ENCODE measurements at places on chromosomes 11 and 22.
A peak's percentile ranks its signal among the peaks of the same experiment; 100 is the strongest.

DNA sequence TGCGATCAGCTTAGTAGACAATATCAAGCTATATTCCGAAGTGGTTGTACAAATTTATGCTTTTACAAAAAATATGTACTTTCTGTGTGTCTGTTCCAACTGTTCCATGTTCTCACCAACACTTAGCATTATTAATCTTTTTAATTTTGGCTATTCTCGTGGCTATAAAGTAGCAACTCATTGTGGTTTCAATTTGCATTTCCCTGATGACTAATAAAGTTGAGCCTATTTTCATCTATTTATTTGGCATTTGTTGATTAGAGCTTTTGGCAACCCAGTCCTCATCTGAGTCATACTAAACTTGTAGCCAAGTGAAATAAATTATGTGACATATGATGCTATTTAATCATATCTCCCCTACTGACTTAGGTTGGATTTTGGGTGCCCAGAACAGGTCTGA, 115.9 kb downstream of the FBXO7 start:
- DNase-seq, result no peak

- DNase-seq, result no peak
Measured at GRCh38 chr11:66894141-66894540, 37.3 kb downstream of the LRFN4 start.

GRCh38 chr11:11444804-11445131, 91.7 kb upstream of the CSNK2A3 start:
- no peak for DNase-seq

GRCh38 chr11:94837317-94837716, 69.2 kb downstream of the AMOTL1 start:
- DNase-seq, result no peak

DNA sequence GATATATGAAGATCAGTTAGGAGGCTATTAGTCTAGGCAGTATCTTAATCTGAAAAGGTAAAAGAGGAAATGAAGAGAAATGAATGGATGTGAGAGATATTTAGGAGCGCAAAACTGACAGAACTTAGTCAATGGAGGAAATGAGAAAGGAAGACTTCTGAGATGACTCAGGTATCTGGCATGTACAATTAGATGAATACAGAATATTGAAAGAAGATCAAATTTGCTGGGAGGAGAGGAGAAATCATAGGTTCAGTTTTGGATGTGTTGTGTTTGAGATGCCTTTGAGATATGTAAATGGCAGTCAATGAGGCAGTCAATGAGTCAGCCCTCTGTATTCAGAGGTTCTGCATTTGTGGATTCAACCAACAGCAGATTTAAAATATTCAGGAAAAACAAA, 42.9 kb upstream of the GAB2 start:
- DNase-seq, result no peak

DNA sequence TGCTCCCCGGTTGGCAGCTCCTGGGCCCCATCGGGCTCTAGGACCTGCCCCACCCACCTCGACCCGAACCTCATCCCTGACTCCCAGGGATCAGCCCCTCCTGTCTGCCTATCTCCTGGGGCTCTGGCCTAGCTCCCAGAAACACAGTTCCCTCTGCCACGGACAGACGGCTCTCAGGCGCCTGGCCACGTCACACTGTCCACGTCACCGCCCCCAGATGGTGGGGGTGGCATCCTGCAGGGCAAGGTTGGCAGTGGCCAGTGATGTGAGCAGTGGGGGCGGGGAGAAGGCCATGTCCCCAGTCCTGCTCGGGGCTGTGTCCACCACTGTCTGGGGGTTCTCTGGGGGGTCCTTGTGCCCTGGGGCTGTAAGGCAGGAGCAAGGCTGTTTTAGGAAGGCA, 29.2 kb downstream of the SYT7 start:
- no peak for DNase-seq

GRCh38 chr11:126331286-126331685, 24.2 kb upstream of the ST3GAL4 start:
- DNase-seq, result no peak

GRCh38 chr11:112247201-112247600, 13.5 kb downstream of the PLET1 start:
- no peak for DNase-seq

GRCh38 chr22:46542011-46542985, 4.9 kb upstream of the CELSR1 start:
- DNase-seq, result peak; percentile 28

DNA sequence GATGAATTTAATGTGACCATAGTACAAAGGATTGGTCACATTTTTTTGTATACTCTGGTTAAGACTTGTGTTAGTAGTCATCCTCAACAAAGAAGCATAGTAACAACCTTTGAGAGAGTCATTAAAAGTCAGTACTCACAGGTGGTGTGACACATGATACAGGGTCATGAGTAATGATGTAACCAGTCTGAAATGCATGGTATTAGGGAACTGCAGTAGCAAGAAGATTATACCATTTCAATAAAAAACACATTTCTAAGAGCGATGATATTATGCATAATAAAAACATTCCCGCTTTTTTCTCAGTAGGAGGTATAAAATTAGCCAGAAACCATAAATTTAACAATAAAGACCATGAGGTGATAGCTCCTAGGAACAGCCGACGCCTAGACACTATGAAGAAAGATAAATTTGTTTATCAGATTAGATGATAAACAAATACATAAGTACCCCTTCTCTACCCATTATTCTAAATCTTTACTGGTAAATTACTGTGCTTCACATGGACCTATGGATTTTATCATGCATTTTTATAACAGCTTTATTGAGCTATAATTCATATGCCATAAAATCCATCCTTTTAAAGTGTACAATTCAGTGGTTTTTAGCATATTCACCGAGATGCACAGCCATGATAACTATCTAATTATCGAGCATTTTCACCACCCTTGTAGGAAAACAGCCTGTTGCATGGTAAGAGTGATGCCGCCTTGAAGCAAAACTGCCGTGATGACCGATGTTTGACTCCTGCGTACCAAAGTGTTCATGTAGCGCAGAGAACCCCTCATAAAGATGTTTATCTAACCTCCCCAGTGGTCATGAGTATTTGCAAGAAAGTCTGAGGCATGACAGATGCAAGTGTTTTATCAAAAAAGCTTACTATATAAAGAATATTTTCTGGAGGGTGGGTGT, 41.8 kb downstream of the TMPRSS5 start:
- DNase-seq, result peak; percentile 9

DNA sequence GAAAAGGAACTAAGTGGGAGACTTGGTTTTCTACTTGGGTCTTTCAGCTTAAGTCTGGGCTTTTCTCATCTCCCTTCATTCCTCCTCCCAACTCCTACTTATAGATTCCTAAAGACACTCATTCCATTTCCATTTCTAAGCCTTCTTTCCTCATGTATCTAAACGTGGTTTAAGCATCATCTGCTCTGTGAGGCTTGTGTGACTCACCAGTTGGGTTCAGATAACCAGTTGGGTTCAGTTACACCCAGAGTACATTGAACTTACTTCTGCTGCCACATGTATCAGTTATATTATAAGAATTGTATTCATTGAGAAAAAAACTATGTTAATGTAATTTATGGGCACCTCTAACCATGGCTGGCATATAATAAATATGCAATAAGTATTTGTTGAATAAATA, 831.2 kb upstream of the CCDC90B start:
- no peak for DNase-seq

- DNase-seq, result no peak
Measured at GRCh38 chr11:10597877-10598351, 29.4 kb upstream of the LYVE1 start.

- no peak for DNase-seq
Measured at GRCh38 chr11:113334183-113334582, 19.8 kb downstream of the TTC12 start.

DNA sequence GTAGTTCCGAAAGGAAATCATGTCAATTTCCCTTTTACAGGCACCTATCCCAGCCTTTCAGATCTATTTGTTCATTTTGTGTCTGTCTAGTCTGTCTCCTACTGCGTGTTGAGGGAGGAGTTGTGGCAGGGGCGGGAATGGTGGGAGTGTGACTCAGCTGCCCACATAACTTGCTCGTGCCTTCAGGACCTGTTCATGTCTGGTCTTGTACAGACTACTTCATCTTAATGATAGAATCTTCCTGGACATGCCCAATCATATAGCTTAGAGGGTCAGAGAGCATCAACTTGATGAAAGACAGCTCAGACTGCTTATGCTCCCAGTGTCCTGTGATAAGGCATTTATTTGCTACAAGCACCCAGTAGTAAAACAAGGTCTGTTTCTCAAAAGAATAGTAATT, 61.0 kb upstream of the BIRC3 start:
- DNase-seq, result no peak

DNA sequence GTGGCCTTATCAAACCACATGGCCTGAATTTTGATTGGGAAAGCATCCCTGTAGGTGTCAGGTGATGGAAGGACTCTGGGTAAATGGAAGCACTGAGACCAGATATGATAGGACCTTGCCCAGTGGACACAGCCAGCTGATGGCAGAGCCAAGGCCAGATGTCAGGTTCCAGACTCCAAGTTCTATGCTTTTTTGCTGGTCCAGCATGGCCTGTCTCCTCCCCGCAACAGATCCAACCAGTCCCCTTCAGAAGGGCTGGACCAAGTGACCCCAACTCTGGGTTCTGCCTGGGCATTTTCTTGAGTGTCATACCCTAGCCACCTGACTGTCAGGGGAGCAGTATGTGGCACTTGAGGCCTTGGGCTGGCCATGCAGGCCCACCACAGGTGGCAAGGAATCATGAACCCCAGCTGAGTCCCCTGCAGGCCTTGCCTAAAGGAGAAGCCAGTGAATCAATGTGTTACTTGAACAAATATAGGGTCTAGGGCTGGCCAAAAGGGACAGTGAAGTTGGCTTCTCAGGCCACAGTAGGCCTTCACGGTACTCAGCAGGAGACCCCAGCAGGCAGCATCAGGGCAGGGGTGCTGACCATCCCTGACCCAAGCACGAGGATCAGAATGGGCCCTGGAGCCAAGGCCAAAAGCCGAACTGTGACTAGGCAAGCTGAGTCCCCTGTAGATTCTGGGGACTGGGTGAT, 27.1 kb downstream of the KCNQ1OT1 start:
- no peak for DNase-seq

- peak; percentile 45 for DNase-seq
Measured at GRCh38 chr22:22823131-22823810, 64.3 kb upstream of the IGLL5 start.

DNA sequence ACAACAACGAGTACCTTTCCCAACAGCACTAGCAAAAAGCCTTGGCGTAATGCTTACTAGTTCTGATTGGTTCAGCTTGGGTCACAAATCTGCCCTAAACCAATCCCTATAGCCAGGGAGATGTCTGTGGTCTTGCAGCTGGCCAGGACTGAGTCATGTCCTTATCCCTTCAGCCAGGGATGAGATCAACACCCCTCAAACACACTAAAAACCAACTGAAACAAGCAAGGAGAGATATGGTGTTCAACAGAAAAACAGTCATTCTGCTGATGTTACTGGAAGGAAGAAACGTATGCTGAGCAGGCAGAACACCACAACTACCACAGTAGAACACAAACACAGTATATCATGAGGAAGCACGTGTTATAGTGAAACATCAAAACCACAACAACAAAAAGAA, 375.6 kb downstream of the LARGE1 start:
- no peak for DNase-seq

- no peak for DNase-seq
Measured at GRCh38 chr11:77515063-77515462, 41.2 kb upstream of the PAK1 start.

GRCh38 chr11:10796191-10796590, 12.5 kb downstream of the EIF4G2 start:
- DNase-seq, result no peak

DNA sequence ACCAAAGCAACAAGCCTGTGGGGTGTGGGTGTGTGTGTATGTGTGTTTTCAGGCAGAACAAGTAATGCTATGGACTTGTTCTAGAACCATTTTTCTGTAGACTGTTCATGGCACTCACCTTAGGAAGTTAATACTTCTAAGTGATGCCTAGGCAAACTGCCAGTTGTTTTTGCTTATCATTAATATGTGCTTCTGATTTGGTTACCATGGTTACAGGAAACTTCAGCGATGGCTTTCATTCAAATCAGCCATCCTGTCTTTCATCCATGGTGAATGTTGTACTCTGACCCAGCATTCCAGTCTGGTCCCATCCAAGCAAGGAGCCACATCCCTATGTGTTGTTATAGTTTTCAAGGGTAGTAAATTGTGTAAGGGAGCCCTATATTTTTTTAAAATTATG, 49.8 kb upstream of the ARHGAP20 start:
- peak; percentile 20 for DNase-seq
